NCI-H2081 treated with DMSO at 0.1 percent for 48 hours (cell line): ENCODE measurements at places on chromosomes 3 and 15.

GRCh38 chr3:12831301-12831866, 10.0 kb downstream of the RPL32 start:
- DNase-seq: no peak

GRCh38 chr3:170585937-170586310, at the start of gene SLC7A14:
Gene SLC7A14, minus strand, starts transcription at chr3:170586075. Its CDS starts 59,139 bp downstream, at chr3:170526936.
- DNase-seq: no peak

GRCh38 chr15:40597024-40597423, 3.0 kb downstream of the KNL1 start:
- DNase-seq: no peak

DNA sequence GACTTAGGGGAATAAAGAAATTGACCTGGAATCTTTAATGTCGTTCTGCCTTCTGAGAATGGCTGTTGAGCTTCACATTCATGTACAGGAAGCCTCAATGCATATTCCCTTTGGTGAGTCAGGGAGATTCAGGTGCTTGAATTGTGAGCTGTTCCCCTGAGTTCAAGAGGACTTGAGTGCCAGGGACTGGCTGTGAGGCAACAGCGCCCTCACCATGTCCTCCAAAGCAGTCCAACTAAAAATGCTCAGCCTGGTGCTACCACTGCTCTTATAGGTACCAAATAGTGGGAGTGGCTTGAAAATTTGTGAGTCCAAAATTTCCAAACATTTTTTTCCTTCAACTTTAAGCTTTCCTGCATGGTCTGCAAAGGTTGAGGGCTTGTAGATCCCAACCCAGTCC, 54.1 kb downstream of the LEO1 start:
- no peak for DNase-seq
